ENCODE measurements at places on chromosomes 12 and 14.

DNA sequence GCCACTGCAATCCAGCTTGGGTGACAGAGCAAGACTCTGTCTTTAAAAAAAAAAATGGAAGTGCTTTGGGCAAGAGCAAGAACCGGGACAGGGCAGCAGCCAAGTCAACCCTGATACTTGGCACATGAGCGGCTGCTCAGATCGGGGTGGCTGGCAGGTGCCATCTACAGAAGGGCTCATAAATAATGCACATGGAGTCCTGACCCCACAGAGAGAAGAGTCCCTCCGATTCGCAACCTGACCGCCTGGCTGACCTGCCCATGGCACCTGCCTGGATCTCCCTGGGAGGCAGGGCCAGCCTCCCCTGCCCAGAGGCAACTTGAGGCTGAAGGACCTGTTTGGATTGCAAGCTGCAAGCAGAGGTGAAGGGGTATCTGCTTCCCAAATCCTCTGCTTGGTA is 9.6 kb upstream of the TMEM120B start:
- no peak for DNase-seq

DNA sequence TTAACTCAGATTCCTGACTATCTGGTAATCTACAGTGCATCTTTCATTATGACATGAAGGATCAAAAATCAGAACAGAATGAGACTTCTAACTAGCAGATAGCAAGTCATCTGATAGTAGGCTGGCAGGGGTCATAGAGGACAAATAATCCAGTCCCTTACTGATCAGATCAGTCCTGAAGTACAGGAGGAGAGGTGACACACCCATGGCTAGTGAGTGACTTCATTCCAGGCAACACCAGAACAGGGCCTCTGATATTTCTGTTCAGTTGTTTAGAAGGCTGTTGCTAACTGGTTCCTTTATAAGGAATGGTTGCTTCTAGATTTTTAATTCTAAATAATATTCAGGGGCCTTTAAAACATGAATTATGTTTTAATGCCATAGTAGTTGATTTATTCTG is 222.1 kb downstream of the NTF3 start:
- DNase-seq, result no peak

- DNase-seq, result no peak
Observed at GRCh38 chr12:132379996-132380395, 50.6 kb upstream of the GALNT9 start.

GRCh38 chr12:6959058-6959804 is 8.1 kb downstream of the PTPN6 start:
- DNase-seq, result no peak

- no peak for DNase-seq
Observed at GRCh38 chr14:66628636-66629035, 120.7 kb downstream of the GPHN start.

GRCh38 chr14:74419086-74419485 is 6.9 kb downstream of the SYNDIG1L start:
- no peak for DNase-seq

DNA sequence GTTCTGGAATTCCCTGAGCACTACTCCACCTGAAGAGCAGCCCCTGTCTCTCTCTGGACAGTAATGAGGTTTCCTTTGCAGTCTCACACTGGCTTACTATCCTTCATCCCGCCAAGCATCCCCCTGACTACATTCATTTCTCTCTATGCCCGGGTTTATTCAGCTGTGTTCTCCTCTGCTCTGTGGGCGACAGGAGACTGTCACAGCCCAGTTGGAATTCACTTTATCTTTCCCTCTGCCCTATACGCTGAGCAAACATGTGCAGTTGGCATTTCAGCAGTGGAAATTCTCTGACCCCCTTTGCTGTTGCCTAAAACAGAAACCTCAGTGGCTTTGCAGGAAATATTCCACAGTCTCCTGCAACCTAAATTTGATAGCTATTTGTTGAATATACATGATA is 83.5 kb upstream of the MAX start:
- DNase-seq, result no peak

GRCh38 chr12:8829621-8830020 is 7.2 kb downstream of the A2ML1 start:
- DNase-seq, result no peak

DNA sequence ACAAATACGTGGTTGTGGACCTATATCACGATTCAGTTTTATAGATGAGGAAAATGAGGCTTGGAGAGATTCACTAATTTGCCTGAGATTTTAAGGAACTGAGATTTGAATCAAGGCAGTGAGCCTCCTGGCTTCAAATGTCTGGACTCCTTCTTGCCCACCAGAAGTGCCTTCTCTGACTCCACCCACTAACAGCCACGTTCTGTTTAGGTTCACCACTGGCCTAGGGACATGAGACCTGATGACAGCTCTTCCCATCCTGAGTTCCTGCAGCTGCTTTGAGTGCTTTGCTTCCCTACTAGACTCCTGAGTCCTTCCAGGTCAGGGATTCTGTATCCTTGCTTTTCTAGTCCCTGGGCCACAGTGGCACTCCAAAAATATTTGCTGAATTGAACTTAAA is 57.1 kb downstream of the PLBD1 start:
- no peak for DNase-seq

GRCh38 chr14:52365071-52365470 is 51.0 kb downstream of the PTGER2 start:
- no peak for DNase-seq

GRCh38 chr12:40325349-40325960 is 100.7 kb downstream of the LRRK2 start:
- DNase-seq, result no peak

GRCh38 chr14:102359341-102359740 is 3.3 kb downstream of the CINP start:
- no peak for DNase-seq

- DNase-seq, result no peak
Observed at GRCh38 chr14:22531451-22532344, 57.3 kb downstream of the DAD1 start.

- no peak for DNase-seq
Observed at GRCh38 chr14:77158882-77159255, 17.3 kb upstream of the ZDHHC22 start.

- no peak for DNase-seq
Observed at GRCh38 chr12:16515666-16516065, 90.3 kb downstream of the LMO3 start.

GRCh38 chr12:49400304-49400703 is 33.0 kb downstream of the SPATS2 start:
- DNase-seq, result no peak

DNA sequence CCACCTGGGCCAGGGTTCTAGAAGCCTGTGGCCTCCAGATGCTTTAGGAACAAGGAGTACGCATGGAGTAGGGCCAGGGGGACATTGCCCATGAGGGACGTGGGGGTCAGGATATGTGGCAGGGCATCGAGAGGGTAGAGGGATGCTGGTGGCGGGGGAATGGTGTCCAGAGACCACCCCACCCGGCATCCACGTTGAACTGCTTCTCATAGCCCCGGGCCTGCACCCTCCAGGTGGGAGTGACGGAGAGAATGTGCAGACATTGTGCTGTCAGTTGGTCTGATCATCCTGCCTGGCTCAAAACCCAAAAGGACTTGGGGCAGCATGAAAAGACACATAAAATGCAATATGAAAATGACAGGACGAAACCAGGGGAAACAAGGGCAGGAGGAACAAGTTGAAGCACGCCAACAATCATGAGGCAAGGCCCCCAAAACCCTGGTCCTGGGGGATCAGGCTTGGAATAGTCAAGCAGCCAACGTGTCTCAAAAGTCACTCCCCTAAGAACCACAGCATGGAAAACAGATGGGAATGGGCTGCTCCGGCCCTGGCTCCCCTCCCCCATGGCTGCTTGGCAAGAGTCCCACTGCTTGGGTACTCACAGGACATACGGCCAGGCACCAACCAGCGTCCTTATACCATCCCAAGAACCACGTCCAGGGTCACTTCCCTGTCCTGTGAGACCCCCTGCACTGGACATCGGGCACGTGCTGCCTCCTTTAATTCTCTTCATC is 117.9 kb downstream of the DICER1 start:
- no peak for DNase-seq

Measured in muscle of arm (tissue), 14 donors.